ENCODE measurements at places on chromosomes 7 and 10. TPM values are rescaled to one million over a fixed set of nuclear protein-coding genes. Genes with fewer than 3 reads are reported as not detected.

- DNase-seq = no peak
Measured at GRCh38 chr7:95255691-95256090, 68.6 kb downstream of the PON1 start.

DNA sequence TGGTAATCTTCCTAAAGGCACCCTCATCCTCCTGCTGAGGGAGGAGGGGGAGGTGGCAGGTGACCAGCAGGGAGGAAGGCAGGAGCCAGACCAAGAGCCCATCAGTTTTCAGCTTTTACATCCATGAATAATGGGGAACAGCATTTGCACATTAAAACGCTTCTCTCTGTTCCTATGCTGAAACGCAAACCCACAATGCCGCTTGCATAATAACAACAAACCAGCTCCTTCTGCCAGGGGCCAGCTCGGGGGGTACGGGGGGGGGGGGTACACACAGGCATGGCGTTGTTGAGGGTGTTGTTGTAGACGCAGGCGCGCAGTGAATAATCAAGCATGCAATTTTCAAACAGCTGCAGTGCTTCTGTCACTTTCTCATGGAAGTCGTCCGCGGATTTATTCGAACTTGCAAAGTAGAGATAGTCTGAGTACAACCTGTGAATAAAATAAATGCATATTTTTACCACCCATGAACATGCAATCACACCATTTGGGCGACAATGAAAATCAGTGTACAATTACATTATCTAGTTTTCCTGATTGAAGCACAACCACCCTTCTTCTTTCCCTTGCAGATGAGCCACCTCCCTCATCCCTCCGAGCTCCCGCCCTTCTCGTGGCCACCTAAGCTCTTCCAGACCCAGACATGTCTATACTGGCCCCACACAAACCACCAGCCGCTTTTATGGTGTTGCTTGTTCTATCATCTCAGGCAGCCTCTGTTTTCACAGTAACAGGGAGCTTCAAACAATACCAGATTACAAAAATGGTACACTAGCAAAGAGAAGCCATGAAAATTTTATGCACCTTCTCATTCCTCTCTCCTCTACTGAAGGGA, 72.2 kb downstream of the CHST15 start:
- no peak for DNase-seq

- DNase-seq = no peak
Measured at GRCh38 chr10:129102906-129103693, 363.9 kb upstream of the MGMT start.

DNA sequence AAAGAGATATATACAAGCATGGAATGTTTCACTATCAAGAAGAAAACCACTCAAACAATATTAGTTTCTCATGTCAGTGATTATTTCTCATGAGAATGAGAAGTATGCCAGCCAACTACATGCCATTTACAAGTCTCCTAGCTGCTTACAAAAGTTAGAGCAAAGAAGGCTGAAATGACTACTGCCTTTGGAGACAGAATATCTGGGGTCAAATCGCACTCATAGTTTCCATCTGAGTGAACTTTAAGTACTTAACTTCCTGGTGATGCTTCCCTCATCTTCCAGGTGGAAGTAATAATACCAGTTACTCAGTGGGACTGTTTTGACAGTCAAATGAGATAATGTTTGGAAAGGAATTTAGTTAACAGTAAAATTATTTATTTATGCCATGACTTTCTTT, 42.0 kb upstream of the RHOBTB1 start:
- DNase-seq = peak; percentile 28

DNA sequence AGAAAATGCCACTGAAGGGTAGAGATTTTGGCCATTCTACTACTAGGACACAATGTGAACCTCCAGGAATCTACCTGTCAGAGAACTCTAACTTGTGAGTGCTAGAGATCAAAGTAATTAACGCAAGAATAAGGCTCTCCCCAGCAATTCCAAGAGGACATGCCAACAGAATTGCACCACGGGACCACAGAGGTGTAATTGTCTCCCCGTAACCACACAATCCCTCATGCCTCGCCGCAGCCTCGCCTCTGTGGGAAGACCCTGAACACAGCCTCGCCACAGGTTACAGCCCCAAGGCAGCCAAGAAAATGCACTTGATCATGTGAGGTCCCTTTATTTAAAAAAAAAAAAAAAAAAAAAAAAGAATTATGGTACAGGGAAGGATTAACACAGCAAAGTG, 29.5 kb downstream of the CDCA7L start:
- DNase-seq = no peak

DNA sequence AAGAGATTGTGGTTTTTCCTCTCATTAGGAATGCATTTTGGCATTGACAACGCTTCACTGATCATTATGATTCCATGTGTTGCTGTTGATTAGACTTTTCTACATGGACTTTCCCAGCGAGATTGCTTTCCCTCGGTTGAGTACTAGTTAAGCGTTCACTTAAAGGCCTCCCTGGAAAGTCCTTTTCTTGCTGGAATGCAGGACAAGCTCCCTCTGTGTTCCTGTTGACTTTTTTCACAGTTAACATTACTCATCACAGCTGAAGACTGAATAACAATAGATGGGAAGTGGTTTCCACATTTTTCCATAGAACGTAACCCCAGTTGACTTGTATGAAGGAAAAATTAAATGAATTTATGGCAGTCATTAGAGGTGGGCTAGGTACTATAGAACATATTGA, 2.6 kb upstream of the CAV1 start:
- peak; percentile 97 for DNase-seq

- peak; percentile 38 for DNase-seq
Measured at GRCh38 chr10:27241010-27241651, 534 bp upstream of the ACBD5 start.

- no peak for DNase-seq
Measured at GRCh38 chr10:121648059-121648458, 49.8 kb upstream of the FGFR2 start.

GRCh38 chr7:80918909-80919721, at the start of gene SEMA3C:
TSS of gene SEMA3C (minus strand) at chr7:80919051. CDS start at chr7:80916781, 2,270 bp downstream.
- peak; percentile 90 for DNase-seq

DNA sequence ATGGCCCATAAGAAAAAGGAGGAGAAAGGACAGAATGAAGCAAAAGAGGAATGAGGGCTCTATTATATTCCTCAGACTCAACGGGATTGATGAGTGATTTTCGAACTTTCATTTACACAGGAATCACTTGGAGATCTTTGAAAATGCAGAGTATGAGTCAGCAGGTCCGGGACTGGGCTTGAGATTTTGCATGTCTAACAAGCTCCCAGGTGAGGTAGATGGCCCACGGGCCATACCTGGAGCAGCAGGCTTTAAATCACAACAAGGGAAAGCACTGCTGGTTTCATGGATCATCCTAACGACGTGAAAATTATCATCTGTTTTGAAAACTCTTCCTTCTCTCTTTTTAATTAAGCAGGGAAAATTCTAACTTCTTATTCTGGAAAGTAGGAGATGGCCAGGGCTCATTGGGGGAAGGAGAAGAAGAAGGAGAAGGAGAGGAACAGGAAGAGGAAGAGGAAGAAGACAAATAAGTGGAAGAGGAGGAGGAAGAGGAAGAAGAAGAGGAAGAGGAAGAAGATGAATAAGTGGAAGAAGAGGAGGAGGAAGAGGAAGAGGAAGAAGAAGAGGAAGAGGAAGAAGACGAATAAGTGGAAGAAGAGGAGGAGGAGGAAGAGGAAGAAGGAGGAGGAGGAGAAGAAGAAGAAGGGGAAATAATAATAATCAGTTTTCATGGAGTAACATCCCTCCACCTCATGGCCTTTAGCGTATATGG, 3.8 kb upstream of the SDK1 start:
- no peak for DNase-seq

DNA sequence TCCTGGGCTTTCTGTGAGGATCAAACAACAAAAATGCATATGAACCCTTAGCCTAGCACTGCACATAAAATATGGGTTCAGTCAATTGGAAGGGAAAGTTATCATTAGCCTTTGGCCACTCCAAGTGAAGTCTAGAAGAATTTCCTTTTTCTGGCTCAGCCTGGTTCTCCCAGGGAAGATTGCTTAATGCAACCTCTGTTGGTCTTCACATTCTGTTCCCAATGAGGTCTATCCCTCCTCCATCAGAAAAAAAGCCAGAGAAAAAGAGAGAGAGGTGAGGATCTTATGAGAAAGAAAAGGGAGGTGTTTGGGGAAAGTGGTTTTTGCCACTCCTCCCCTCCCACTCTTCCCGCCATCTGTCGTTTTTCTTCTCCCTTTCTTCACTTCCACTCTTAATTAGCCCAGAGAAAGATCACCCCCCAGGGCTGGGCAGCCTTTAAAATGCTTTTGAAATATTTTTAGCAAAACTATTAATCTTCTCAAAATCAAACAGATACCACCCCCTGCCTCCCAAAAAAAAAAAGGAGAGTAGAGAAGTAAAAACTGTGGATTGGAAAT, 31.1 kb downstream of the CPVL start:
- no peak for DNase-seq

- DNase-seq = no peak
Measured at GRCh38 chr10:2817940-2818636, 249.3 kb upstream of the PFKP start.

DNA sequence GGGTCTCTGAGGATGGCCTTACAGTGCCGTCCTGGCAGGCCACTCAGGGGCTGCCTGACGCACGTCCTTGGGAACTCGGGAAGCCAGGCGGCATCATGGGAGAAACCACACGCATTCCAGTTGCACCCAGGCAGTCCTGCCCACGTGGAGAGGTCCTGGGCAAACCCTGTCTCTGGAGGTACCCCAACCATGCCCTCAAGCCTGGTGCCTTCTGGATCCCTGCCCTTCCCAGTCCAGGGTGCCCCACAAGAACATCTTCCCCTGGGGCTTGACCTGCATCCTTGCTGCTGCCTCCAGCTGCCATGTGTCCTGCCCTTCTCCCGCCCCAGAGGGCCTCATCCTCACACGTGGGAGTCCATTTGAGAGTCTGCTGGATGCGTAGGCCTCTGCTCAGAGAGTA, 200.3 kb upstream of the PPP2R2D start:
- no peak for DNase-seq

GRCh38 chr7:111763221-111763801, 201.0 kb upstream of the IMMP2L start:
- peak; percentile 46 for DNase-seq

DNA sequence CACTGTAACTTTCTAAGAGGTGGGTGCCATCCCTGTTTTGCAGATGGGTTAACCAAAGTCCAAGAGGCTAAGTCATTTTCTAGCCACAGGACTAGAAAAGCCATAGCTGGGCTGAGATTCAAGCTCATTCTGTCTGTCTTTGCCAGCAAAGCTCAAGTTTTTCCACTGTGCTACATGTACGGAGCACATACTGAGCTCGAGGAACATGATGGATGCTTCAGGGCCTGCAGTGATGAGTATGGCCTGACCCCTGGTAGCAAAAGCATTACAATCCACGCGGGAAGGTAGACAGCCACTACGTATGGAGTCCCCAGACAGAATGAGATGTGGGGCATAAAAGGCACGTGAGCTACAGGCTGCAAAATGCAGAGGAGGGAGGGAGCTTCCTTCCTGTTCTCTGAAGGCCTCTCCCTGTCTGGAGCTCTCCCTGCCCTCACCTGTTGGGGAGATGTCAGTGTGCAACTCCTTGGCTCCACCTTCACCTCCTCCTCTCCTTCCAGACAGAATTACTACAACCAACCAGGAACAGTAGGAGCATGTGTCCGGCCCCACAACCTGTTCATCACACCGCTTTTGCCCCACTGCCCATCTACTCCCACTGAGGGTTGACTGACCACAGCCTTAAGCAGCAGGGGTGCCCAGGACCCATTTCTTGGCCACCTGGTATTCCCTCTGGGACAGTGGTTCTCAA, 16.4 kb downstream of the ITPRIP start:
- no peak for DNase-seq

STK31 gene
- total RNA-seq = 0.44 TPM

SORBS1 gene
- 3.2 TPM for total RNA-seq

SPOCK2 gene
- 0.67 TPM for total RNA-seq

ARHGAP21 gene
- total RNA-seq = 99.2 TPM

PTPRZ1 gene
- not detected for total RNA-seq

PRPF18 gene
- total RNA-seq = 21.0 TPM

SLC29A4 gene
- 5.2 TPM for total RNA-seq

TNS3 gene
- 59.8 TPM for total RNA-seq

PGAM2 gene
- not detected for total RNA-seq
